ENCODE measurements at places on chromosomes 4 and X.
A peak's percentile ranks its signal among the peaks of the same experiment; 100 is the strongest.

DNA sequence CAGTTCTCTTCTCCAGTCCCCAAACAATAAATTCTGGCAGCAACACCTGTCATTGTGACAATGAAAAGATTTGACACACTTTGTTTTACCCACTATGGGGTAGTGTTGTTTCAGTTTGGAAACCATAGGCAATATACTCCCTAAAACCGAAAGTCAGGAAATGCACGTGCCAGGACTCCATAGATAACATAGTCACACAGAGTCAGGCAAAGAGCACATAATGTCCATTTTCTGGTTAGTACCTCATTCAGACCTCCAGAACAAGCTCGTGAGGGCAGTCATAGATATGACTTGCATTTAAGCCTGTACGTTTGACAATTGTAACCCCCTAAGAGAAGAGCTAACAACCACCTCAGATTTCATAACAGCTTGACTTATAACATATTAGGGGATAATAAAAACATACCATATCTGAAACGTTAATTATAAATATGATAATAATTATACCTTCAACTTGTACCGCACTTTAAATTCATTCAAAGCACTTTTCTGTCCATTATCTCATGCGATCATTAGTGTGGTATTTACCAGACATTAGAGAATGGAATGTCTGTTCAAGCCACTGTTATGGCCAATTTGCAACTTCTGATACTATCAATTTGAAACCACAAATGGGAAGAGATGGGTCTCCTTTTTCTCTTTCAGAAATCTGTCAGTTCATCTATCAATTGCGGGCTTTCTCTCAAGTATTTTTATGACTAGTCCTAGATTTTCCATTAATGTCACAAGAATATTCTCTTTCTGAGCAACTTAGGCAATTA, 147.4 kb downstream of the LDB2 start:
- DNase-seq, result no peak

DNA sequence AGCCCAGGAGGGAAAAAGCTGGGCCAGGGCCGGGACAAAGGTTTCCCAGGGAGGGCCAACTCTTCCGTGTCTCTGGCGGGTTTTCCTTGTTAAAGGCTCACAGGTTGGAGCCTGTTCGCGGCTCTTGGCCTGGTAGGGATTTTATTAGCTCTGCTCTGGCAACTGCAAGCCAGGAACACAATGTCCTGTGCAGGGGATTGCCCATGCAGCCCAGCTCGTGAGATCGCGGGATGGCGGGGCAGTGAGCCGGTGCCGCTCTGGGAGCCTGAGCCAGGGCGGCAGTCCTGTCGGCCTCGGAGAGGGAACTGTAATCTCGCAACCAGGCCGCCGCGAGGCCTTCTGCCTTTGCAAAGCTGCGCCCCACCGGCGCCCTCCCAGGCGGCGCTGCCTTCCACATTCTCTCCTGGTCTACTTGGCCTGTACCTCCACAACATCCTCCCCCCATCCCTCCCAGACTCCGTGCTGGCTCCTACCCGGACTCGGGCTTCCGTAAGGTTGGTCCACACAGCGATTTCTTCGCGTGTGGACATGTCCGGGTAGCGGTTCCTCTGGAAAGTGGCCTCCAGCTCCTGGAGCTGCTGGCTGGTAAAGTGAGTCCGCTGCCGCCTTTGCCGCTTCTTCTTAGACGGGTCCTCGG, 2.1 kb downstream of the PITX2 start:
- DNase-seq, result no peak

DNA sequence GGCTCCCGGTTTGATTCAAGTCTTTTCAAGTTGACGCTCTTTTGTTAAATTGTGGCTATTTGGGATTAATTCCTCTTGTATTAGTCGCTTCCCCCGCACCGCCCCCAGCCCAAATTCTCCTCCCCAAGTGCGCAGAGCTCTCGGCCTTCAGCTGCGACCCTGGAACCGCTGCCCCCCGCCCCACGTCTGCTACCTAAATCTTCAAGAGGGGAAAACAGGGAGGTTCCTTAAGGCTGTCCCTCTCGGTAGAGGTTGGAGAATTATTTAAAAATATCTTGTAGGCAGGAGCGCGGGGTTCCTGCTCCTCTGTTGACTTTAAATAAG, 860 bp upstream of the RPS6KA3 start:
- no peak for DNase-seq

- DNase-seq, result no peak
These were observed 55.0 kb downstream of the SYTL5 start for GRCh38 chrX:38061335-38061734.

DNA sequence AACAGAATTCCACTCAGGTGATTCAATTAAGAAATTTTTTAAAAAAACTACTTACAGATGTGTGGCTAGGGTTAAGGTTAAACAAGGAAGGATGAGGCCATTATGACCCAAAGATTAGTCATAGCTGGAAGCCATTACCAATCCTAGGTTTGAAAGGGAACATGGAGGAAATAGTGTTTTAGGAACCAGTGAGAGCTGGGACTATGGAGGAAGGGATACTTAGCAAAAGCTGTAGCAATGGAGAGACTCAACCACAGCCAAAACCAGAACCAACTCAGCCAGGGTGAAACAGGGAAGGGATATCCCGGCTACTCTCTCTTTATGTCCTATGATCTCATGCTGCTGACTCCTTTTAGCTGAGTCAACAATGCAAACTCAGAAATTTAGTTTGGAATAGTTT, 148.6 kb upstream of the CNKSR2 start:
- no peak for DNase-seq

DNA sequence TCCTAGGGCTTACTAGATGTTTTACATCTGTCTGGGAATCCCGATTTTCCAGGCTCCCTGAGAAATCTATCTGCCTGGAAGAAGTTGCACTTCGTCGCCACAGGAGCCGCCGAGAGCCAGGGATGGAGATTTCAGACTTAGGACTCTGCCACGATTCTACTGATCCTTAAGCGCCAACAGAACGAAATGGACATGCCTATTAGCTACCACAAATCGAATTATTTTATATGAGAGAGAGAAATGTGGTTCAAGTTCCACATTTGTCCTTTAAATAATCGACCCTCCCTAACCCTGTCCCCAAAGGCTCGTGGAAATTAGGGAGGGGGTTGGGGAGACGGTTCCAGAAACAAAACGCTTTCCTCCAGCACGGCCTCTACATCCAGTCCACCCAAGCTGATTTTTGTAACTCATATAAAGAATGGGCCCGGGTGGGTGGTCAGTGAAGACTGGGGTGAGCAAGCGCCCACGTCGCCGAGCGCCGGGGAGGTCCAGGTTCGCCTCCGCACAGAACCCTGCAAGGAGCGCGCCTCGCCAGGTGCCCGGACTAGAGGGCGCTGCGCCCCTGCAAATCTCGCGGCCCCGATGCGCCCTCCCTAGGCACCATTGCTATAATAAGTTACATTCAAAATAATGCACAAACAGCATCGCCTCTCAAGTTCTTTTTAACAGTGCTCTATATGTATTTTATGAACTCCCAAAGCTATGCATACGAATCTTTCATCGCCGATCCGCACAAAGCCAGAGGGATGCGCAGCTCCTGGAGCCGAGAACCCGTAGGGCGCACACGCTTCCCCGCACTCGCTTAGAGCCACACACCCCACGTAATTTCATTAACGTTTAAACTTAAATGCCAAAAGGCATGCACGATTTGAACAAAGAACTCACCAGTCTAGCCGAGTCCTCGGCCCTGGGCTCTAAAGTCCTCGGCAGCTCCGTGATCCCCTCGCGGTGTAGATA, 2.1 kb upstream of the FAT1 start:
- no peak for DNase-seq

DNA sequence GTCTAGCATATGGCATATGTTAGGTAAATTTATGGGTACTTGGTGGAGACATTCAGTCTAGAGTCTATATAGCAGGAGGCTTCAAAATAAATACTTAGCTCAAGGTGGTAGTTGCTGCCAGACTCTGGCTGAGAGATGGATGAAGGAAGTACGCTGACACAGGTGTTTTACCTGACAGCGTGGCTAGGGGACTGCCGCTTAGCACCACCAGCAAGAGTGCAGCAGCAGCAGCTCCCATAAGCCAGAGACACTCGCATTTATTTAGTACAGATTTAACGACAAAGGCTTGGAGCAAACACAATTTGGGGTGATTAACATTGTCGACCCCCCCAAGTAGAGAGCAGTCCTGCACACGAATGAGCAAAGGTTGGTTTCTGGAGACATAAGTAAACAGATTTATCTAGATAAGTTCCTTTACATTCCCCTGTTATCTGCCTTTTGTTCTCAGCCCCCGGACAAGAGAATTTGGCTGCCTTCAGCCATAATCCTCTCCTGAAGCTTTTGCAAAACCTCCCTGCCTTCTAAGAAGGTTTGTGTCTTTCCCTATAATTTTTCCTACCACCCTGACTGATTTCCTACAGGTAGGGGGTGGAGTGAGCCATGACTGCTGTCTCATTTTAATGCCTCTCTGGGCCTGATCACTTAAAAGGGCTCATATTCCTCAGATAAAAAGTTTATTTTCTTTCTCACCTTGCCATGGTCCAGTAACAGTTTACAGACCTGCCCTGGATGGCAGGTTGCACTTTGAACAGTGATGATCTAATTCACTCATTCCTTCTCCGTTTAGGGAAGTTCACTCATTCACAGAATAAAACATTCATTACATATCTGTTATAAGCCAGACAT, 64.6 kb downstream of the RHOH start:
- no peak for DNase-seq

DNA sequence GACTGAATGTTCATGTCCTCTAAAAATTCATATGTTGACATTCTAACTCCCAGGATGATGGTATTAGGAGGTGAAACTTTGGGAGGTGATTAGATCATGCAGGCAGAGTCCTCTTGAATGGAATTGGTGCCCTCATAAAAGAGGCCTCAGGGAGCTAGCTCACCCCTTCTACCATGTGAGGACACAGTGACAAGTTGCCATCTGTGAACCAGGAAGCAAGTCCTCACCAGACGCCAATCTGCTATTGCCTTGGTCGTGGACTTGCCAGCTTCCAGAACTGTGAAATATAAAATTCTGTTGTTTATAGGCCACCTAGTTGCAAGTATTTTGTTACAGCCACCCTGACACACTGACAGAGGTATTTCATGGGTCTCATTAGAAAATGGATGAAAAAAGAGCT, 28.5 kb upstream of the LONRF3 start:
- no peak for DNase-seq

DNA sequence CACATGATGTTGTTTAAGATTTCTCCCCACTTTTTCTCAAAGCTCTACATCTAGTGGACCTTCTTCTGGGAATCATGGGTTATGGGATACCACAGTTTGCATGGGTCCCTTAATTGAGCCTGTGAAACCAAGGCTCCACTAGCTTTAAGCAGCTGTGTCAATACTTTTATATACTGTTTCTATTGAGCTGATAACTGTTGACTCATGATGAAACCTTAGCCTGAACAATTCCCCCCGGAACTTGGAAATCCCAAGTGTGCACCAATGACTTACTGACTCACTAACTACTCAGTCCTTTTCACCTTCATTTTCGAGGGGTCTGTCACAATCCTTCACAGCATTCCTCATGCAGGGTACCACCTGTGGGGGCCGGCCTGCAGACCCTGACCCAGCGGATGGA, 12.7 kb upstream of the SPIN4 start:
- DNase-seq, result no peak

DNA sequence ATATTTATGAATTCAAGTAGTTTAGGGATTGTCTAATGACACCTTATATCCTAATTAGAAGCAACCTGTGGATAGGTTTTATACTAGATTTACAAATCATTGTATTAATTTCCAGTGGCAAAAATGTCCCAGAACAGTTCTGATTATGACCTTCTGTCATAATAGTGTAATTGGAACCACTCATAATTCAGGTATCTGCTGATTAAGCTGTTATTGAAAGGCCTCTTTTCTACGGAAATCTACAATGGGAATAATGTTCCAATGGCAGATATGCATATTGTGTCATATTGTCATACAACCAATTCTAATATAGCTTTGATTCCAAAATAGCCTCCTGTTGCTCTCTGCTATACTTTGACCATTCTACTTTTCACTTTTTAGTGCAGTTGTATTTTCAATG, 19.0 kb downstream of the MMRN1 start:
- DNase-seq, result no peak

- DNase-seq, result no peak
These were observed 538 bp upstream of the CYTL1 start for GRCh38 chr4:5019796-5020195.

DNA sequence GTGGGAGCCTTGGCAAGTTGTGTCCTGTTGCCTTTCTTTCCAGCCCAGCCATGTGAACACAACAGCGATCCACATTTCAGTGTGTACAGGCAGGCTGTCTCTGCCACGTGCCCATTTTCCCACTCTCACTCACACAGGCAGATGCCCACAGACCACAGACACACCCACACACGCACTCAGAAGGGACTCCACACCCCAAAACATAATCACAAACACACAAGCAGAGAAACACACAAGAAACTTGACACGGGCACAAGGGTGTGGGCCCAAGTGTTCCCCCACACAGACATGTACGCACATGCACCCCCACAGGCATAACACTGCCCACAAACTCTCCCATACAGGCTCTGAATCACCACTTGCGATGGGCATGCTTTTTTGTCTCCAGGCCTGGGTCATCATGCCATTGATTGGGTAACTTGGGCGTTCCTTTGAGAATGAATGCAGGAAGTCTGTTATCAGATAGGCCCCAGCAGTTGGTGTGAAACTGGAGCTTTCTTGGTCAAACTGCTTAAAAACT, 84.3 kb downstream of the NBDY start:
- DNase-seq, result no peak

- no peak for DNase-seq
These were observed 21.9 kb upstream of the HERC6 start for GRCh38 chr4:88356771-88357170.

- no peak for DNase-seq
These were observed 3.2 kb upstream of the MAGEB2 start for GRCh38 chrX:30212172-30212571.

- DNase-seq, result no peak
These were observed 1.4 kb downstream of the CXCR3 start for GRCh38 chrX:71616672-71617529.

DNA sequence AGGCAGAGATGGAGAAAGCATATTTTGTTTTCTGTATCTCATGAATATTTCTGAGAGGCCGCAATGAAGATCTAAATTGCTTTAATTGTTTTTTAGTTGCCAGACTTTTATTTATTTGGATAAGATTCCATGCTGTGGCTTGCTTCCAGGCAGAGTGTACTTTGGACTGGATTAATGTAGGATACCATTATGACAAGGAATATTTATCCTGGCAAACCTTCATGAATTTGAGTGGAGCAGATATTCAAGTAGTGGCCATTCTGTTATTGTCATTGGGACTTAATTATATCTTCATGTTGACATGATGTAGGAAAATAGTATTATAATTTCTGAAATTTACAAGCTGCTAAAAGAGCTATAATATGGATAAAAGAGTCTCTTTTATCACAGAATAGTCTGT, 182.9 kb downstream of the C4orf33 start:
- DNase-seq, result peak; percentile 23

DNA sequence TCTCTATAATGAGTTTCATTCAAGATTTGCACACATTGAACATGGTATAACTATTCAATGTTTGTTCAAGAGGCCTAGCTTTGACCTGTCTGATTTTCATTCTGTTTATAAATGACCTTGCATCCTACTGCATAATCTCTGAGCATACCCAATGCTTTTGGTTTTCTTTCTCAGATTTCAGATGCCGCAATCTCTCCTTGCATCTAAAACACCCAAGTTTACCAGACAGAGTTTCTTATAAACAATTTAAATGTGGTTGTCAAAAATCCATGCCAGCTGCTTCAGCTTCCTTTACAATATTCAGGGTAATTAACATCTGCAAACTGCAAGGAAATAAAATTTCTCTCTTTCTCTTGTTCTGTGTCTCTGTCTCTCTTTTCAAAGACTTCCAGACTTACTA, 123.0 kb upstream of the PCDH18 start:
- no peak for DNase-seq

Data from NCI-H2081 treated with DMSO at 0.1 percent for 48 hours (cell line).